Endodermal cell (in vitro differentiated cells): ENCODE measurements at places on chromosomes 6 and 20. TPM values are rescaled to one million over a fixed set of nuclear protein-coding genes. Genes with fewer than 3 reads are reported as not detected.

DNA sequence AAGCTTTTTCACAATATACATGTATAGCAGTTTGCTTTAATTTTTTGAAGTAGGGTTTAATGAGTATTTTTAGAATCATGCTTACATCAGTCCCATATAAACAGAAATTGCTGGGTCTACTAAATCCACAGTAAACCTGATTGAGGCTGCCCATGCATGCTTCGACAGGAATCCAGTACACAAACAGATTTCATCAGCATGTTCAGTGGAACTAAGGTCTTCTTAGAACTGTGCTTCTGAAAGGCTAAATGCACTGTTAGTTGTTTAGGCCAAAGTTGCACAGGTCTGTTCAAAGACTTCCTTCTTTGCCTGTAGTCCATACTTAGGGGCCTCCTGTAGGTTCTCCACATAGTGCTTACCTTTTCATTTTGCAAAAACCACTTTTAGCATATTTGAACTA, 42.5 kb upstream of the THBS2 start:
- no peak for DNase-seq

GRCh38 chr6:4281341-4282293, 146.2 kb upstream of the ECI2 start:
- DNase-seq: peak; percentile 78

DNA sequence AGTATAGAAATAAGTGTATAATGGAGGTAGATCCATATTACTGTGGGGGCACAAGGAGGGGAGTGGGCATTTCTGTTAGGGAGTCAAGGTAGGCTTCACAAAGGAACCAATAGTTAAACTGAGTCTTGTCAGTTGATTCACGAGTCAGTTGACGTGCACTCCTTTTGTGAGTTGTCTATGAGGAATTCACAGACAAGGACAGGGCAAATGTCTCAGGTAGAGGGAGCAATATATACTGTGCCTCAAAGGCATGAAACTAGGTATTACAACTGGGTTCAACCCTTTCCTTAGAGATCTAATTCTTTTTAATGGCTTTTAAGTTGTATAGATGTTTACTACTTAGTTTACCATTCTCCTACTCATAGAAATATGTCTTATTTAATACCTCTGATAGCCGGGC, 11.0 kb downstream of the TMEM14C start:
- no peak for DNase-seq

TPD52L1 gene
- 23.1 and 24.9 TPM in 2 replicates for total RNA-seq

GRCh38 chr6:137543114-137543513, 48.9 kb upstream of the OLIG3 start:
- DNase-seq: peak; percentile 62

- peak; percentile 57 for DNase-seq
These were observed 296.8 kb downstream of the UTRN start for GRCh38 chr6:144581812-144582537.

- DNase-seq: no peak
These were observed 59.2 kb downstream of the STMND1 start for GRCh38 chr6:17161076-17161475.
